ENCODE measurements at places on chromosomes 16 and 17.

- DNase-seq, result no peak
These were observed 3.1 kb downstream of the ERI2 start for GRCh38 chr16:20803192-20803560.

DNA sequence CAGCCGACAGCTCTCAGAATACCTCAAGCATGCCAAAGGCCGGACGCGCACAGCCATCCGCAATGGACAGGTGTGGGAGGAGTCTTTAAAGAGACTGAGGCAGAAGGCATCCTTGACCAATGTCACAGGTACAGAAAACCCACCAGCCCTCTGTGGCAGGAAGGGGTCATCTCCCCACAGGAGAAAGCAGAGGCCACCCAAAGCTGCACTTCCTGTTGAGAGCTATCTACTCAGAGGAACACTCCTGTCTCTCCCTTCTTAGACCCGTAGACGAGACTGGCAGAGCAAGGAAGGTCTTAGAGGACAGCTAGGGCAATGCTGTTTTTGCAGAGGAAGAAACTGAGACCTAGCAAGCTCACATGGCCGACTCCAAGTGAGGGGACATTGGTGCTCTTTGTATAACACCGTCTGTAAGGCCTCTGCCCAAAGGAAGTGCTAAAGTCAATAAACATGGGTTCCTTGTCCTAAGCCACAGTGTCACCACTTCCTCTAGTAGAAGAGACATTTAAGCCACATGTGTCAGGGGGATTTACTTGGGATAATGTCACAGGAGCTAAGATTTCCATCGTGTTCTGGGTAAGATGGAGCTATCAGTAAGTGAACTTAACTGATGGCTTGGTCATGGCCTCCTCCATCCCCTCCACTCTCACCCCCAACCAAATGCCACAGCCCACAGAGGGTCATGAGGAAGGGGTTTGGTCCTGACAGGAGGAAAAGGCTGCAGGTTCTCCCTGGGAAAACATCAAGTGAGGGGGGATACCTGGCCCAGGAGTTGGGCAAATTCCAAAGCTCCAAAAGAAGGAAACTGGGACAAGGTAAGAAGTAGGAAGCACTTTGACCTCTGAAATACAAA lies 9.4 kb downstream of the LPO start:
- no peak for DNase-seq

- peak; percentile 29 for DNase-seq
These were observed 3.6 kb downstream of the CLUH start for GRCh38 chr17:2707721-2708584.

DNA sequence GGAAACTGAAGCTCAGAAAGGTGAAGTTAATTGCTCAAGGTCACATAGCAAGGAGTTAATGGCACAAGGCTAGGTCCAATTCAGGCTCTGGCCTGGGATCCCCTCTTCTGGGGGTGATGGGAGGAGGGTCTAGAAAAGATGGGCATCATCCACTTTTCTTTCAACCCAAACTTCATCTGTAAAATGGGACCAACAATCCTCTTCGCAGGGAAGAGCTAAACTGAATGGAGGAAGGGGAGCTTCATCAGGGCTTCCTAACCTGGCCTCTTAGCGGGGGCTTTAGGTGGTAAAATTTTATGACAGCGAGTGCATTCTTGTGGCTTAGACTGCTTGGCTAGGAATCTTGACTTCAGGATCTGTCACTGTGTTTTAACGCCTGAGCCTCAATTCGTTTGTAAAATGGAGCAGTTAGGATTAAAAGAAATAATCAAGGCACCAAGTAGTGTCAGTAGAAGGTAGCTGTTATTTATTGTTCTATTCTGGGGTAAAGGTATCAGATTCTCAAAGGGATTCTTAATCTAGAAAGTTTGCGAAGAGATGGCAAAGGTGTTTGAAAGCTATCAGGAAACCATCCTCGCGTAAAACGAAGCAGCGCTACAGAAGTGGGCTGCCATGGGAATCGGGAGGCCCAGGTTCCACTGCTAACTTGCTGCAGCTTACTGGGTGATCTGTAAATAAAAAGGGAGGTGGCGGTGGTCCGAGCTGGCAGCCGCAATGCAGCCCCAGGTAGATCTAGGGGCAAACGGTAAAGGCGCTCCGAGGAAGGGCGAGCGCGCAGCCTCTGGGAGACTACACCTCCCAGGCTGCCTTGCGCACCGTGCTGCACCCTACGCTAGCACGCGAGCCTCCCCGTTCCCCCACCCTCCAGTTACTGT lies 1.5 kb upstream of the SRCAP start:
- DNase-seq, result no peak

GRCh38 chr16:28316054-28316453 lies 23.7 kb downstream of the SBK1 start:
- no peak for DNase-seq

GRCh38 chr16:17320009-17320408 lies 150.8 kb downstream of the XYLT1 start:
- DNase-seq, result no peak

- DNase-seq, result no peak
These were observed 75.1 kb downstream of the MSI2 start for GRCh38 chr17:57331423-57331822.

GRCh38 chr16:80250381-80250780 lies 290.4 kb upstream of the DYNLRB2 start:
- DNase-seq, result no peak

DNA sequence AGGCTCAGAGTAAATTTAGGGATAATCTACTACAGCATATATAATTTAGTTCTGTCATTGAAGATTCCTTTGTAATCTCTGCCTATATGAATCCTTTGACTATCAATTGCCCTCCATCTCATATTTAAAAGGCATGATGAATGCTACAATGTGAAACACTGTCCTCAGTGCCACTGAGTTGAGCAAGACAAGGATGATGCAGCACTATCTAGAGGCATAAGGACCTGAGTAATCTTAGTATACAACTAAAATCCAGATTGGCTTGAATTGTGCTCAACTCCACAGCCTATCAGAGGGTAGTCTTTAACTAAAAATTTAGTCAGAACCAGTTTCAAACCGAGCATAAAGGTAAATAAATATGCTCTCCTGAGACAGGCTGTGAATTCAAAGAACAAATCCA lies 11.6 kb upstream of the STRADA start:
- DNase-seq, result no peak
